ENCODE measurements at places on chromosomes 16 and 17.
A peak's percentile ranks its signal among the peaks of the same experiment; 100 is the strongest.

DNA sequence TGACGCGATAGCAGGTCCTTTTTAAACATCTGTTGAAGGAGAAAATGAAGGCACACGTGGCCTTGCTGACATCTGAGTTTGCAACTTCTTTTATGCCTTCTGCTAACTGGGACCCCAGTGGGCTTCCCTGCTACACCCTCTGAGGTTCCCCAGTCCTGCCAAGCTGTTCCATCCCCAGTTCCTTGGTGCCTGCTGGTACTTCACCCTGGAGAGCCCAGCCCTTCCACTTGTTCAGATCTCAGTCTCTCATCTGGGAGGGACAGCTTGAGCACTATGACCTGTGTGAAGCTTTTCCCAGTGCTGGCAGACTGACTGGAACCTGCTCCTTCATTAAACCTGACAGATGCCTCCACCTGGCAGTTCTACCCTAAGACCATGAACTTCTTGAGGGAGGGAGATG is 95.5 kb downstream of the WWOX start:
- DNase-seq: no peak

DNA sequence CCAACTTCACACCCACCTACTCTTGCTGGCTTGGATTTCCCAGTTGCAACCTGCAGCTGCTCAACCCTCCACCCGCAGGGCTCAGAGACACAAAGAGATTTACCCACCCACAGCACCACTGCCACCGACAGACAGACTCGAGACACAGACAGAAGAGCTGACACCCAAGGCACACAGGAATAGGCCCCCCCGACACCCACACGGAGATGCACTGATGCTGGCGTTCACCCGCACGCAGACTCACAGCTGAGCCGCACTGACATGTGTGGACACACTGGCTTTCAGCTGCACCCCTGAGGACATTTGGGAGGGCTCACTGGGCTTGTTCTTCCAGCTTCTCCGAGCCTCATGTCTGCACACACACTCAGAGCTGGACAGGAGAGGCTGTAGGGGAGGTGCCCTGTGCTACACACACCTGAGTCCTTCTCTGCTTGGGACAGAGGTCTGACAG is 8.2 kb downstream of the STX1B start:
- DNase-seq: no peak

DNA sequence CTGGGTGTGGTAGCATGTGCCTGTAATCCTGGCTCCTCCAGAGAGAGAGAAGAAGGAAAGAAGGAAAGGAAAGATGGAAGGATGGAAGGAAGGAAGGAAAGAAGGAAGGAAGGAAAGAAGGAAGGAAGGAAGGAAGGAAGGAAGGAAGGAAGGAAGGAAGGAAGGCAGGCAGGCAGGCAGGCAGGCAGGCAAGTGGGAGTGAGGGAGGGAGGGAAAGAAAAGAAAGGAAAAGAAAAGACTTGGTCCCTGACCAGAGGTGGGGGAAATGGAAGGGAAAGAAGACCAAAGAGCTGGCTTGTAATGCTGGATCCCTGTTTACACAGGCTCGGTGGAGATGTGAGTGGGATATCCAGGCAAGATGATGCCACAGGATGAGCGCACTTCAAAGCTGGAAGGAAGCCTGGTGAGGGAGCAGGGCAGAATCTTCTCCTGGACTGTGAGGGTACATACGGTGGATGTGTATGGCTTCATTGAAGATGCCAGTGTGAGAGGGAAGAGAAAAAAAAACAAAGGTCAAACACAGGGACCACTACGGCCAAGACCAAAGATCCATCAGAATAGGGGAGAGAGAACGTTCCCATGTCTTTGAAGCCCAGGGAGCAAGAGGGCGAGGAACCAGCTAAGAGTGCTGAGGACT is 2.1 kb downstream of the CES1 start:
- no peak for DNase-seq

DNA sequence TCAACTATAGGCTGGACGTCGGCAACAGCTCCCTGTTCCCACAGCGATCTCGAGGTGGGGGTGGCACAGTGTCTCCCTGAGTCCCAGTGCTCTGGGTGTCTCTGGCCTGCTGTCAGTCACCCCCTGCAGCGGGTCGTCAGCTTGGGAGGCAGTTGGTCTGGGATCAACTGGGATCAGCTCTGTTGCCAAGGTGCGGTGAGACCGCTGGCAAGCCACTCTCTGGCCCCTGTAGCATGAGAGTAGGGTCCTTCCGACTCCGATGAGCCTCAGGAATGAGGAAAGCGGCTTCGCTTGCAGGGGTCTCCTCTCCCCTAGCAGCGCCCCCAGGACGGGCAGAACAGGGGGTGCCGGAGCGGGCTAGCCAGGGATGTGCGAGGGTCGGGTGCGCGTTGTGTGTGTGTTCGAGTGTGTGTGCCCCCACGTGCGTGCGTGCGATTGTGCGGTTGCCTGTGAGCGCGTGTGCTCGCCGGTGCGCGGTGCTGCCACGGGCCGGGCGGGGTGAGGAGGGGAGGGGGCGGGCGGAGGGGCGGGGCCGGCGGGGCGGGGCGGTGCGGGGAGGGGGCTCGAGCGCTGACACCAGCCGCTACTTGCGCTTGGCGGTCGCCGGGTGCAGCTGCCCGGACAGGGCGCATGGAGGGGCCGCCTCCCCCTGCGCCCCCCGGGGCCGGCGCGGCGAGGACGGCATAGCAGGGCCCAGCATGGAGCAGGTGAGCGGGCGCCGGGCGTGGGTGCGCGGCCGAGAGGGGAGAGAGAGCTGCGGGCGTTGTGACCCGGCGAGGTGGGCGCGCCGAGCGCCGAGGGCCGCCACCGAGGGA is 9.4 kb upstream of the ARHGAP23 start:
- no peak for DNase-seq

- DNase-seq: no peak
These were observed 22.0 kb upstream of the GINS2 start for GRCh38 chr16:85710732-85711131.

- no peak for DNase-seq
These were observed 54.1 kb upstream of the NUDT7 start for GRCh38 chr16:77668201-77668600.

DNA sequence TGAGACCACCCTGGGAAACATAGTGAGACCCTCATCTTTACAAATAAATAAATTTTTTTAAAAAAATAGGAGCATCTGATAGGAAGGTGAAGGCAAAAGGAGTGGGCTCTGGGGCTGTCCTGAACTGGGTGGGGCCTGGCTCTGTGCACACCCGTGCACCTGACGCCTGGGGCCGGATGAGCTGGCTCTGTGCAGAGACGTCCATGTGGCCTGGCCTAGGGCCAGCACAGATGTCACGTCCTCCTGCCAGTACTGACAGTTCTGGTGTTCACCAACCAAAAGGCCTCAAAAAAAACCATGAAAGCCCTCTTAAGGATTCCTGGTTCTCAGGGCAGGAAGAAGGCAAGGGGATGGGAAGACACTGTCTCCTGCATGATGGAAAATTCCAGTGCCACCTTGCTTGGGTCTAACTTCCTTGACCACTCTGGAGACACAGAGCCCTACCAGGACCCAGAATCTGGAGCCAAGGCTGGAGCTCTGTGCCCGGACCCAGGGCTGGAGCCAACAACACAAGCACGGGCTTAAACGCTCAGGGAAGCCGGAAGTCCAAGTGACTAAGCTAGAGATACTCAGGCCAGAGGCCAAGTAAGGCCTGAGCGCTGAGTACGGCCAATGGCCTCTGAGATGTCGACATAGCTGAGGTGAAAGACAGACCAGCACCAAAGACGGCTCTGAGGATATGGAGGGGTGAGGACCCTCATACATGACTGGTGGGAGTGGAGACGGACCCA is 32.9 kb downstream of the COPRS start:
- DNase-seq: no peak

- DNase-seq: no peak
These were observed 378.0 kb downstream of the SLC39A11 start for GRCh38 chr17:72714357-72714966.

- DNase-seq: peak; percentile 78
These were observed 504 bp downstream of the MAZ start for GRCh38 chr16:29806641-29807425.
